ENCODE measurements at places on chromosomes 5 and 9. TPM values are rescaled to one million over a fixed set of nuclear protein-coding genes. Genes with fewer than 3 reads are reported as not detected.

The ADAMTS13 gene
- total RNA-seq: 0.06 TPM

The DRD1 gene
- 0.25 TPM for total RNA-seq

The UBTD2 gene
- total RNA-seq: 34.6 TPM

The ZNF608 gene
- total RNA-seq: 20.8 TPM

The URM1 gene
- 71.9 TPM for total RNA-seq
